Choroid plexus epithelial cell (primary cell): ENCODE measurements at places on chromosomes 3 and 15.

GRCh38 chr3:46349484-46350261 is 4.2 kb upstream of the CCR2 start:
- no peak for DNase-seq

GRCh38 chr3:196886144-196886543 is 18.4 kb downstream of the SENP5 start:
- no peak for DNase-seq

DNA sequence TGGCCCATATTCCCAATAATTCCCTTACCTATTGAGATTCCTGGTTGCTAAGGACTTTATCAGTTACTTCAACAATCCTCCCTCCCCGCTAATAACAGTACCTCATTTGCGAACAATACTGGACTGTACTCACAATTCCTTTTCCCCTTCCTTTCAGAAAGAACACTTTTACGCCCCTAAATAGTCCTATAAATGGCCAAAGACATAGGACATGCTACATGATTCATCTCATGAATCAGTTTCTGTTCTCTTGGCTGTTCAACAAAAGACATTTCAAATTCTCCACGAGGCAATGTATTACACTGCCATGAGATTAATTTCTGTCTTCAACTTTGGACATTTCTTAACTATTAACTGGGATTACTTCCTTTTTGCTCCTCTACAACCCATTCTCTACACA is 264.4 kb downstream of the TIGIT start:
- peak; percentile 31 for DNase-seq

- peak; percentile 78 for DNase-seq
Observed at GRCh38 chr3:25454005-25454927, 26.2 kb downstream of the RARB start.

DNA sequence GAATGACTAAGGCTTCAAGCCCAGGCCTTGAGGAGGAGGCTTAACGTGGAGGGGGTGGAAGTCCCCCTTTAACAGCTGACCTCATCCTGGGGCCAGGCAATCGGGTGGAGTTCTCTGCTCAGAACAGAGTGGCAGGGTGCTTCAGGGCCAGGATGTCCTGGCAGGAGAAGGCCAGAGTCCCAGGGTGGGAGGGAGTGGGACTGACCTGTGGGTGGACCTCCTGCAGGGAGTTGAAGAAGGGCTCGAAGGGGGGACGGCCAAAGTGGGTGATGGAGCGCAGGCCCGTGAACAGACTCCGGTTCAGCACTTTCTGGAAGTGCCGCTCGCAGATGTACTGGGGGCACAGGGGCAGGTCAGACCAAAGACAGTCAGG is 19.6 kb downstream of the DUOX2 start:
- no peak for DNase-seq

DNA sequence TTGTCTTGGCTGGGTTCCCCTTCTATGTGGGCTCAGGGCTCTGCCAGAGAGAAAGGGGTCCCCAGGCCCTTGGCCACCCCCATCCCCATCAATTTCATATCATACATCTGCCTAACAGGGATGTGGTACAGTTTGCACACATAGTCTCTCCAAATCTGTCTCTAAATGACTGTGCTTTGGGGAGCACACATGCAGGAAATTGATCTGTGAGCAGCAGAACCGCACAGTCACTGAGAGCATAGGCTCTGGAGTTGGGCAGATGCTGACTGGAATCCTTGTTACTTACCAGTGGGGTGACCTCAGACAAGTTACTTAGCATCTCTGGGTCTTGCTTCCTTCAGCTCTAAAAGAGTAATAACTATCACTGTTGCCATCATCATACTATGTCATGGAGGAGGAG is 273.9 kb downstream of the ABHD5 start:
- no peak for DNase-seq

- DNase-seq: peak; percentile 49
Observed at GRCh38 chr15:72970933-72971760, 81.1 kb upstream of the NEO1 start.

- peak; percentile 11 for DNase-seq
Observed at GRCh38 chr15:87850916-87851315, 405.6 kb downstream of the NTRK3 start.

- DNase-seq: no peak
Observed at GRCh38 chr3:36786921-36787890, 22.9 kb upstream of the DCLK3 start.

DNA sequence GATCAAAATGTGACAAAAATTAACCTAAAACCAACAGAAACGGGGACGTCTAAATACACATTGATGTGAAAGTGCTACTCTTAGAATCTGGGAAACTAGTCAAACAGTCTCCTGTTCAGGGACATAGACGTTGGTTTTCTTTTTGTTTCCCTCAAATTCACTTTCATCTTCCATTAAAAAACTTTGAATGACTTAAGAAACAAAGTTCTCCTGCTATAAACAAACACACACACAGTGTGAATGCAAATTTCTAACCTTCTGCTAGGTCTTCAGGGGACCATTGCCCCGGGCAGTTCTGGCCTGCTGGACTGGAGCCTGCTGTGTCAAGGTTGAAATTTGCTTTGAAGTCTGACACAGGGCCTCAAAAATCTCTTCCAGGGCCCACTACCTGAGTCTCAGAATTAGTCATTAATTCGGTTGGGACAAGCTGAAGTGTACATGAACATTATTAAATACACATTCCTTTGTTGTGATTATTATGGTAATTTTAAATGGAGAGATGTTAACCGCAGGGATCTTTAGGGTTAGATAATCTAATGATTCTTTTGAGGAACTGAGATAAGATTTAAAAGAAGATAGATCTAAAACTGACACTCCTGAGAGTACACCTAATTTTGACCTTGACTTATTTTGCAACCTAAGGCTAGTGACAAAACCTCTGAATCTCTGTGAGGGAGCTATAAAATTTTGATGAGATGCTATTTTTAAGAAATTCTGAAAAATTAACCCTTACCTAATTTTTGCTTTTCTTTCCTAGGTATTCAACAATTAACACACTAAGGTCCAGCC is 1260.4 kb downstream of the ROBO1 start:
- no peak for DNase-seq

- DNase-seq: no peak
Observed at GRCh38 chr3:125646581-125646980, 51.3 kb upstream of the OSBPL11 start.

DNA sequence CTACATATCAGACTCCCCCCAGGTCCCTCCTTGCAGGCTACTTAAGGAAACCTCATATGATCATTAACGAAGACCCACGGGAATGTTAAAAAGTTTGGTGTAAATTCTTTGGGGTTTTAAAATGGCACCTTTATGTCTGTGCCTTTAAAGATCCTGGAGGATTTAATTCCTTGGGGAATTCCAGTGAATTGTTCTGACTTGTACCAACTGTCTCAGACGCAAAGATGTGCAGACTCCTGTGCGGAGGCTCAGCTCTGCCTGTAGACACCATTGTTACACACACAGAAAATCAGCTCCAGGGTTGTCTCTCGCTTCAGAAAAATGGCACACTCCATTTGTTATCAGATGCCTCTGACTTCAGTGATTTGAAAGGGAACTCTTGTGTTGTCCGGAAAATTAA is 414.4 kb upstream of the CFAP20DC start:
- DNase-seq: no peak

DNA sequence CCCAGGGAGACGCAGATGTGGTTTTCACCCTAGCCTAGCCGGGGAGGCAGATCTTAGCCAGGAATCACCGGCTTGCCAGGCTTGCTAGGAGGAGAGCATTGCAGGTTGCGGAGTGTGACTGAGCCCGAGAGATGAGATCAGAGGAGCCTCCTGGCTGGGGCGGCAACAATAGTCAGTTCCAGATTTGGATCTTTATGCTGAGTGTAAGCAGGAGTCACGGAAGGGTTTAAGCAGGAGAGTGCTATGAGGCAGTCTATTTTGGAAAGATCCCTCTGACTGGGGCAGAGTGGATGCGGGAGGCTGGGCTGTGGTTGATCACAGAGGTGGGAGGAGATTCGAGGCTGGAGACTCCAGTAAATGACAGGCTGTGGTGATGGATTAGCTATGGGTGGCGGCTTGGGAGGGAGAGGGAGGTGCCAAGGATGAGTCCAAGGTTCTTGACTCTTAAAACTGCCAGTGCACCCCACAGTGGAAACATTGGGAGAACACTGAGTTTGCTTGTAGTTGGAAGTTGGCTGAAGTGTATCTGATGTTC is 10.4 kb upstream of the BAHD1 start:
- no peak for DNase-seq

- DNase-seq: no peak
Observed at GRCh38 chr3:185667574-185667973, 81.5 kb downstream of the SENP2 start.

GRCh38 chr3:140768941-140769340 is 91.1 kb downstream of the TRIM42 start:
- DNase-seq: no peak

GRCh38 chr3:157201648-157202278 is 41.8 kb upstream of the CCNL1 start:
- DNase-seq: peak; percentile 71

DNA sequence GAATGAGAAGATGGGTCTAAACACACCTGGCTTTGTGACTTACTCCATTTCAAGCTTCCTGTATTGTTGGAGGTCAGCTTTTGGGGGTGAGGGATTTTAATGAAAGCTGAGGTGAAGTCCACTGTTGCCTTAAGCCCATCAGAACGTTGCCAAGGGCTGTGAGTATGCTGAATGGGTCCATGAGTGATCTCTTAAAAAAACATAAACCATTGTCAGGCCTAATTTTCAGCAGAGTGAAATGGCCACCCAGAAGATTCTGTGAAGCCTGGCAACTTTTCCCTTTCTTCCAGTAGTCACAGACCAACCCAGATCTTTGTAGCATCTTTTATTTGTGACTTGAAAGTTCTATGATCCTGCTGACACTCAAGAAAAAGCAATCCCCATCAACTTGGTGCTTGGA is 87.0 kb downstream of the SMAD3 start:
- no peak for DNase-seq

- DNase-seq: no peak
Observed at GRCh38 chr3:151733613-151734012, at the start of gene AADACL2. AADACL2 (plus strand) TSS chr3:151733927; CDS start chr3:151734036, 109 bp downstream.

DNA sequence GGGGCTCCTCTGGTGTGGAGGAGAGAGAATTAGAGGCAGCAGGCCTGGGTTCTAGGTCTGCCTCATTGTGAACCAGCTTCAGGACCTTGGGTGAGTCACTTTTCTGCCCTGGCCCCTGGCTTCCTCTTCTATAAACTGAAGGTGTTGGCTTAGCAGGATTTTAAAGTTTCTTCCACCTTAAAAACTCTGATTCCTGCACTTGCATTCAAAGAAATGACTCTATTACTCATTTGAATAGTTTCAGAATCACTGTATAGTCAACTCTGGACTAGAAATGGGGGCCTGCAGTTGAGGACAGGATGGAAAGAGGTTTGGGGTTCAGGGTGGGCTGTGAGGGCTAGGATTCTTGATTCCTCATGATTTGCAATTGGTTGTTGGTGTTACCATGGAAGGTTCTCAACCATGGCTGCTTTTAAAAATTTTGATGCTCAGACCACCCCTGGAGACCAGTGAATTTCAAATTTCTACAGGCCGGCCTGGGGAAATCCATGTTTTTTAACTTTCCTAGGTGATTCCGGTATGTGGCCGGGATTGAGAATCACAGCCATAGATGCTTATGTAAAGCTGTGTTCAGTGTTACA is 19.9 kb downstream of the SMAD3 start:
- DNase-seq: no peak

- DNase-seq: no peak
Observed at GRCh38 chr3:52225452-52226228, at the start of gene TLR9. TLR9 (minus strand) TSS chr3:52225645; CDS start chr3:52225529, 116 bp downstream.

DNA sequence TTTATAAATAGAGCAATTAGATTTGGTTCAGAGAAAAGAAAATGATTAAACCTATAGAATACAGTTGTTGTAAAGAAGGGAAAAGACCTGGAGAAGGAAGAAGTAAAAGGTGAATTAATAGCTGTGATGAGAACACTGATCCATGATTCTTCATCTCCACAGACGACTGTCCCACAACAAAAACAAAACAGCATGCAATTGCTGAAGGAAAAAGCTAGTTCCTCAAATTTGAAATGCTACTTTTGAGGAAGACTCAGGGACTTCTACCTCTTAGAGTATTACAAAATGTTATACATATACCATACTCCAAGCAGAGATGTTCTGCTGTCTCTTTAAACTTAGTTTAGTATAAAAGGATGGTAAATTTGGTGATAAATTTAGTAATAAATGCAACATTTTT is 21.5 kb downstream of the ALCAM start:
- no peak for DNase-seq
